ENCODE measurements at places on chromosomes 1 and 21.
A peak's percentile ranks its signal among the peaks of the same experiment; 100 is the strongest.

- DNase-seq = no peak
Measured at GRCh38 chr1:226091461-226091860, 28.9 kb downstream of the H3-3A start.

DNA sequence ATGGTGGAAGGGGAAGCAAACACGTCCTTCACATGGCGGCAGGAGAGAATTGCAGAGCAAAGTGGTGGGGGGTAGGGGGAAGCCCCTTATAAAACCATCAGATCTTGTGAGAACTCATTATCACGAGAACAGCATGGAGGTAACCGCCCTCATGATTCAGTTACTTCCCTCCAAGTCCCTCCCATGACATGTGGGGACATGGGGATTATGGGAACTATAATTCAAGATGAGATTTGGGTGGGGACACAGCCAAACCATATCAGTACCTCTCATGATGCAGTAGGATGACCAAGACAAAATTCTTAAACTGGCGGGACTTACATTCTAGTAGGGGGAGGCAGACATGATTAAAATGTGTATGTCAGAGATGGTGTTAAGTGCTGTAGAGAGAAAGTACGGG is 38.8 kb downstream of the WNT4 start:
- no peak for DNase-seq

GRCh38 chr1:190273161-190273560 is 204.5 kb downstream of the BRINP3 start:
- DNase-seq = no peak

- DNase-seq = no peak
Measured at GRCh38 chr1:11746092-11746491, 10.2 kb downstream of the AGTRAP start.

DNA sequence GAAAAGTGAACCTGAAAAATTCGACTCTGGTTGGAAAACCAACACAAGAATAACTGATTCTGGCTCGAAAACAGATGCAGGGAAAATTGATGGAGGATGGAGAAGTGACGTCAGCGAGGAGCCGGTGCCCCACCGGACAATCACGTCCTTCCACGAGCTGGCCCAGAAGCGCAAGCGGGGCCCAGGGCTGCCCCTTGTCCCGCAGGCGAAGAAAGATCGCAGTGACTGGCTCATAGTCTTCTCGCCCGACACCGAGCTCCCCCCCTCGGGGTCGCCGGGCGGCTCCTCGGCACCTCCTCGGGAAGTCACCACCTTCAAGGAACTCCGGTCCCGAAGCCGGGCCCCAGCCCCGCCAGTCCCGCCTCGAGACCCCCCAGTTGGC is 1.9 kb downstream of the RUSC1 start:
- no peak for DNase-seq

- no peak for DNase-seq
Measured at GRCh38 chr1:199089393-199090122, 450.7 kb downstream of the PTPRC start.

DNA sequence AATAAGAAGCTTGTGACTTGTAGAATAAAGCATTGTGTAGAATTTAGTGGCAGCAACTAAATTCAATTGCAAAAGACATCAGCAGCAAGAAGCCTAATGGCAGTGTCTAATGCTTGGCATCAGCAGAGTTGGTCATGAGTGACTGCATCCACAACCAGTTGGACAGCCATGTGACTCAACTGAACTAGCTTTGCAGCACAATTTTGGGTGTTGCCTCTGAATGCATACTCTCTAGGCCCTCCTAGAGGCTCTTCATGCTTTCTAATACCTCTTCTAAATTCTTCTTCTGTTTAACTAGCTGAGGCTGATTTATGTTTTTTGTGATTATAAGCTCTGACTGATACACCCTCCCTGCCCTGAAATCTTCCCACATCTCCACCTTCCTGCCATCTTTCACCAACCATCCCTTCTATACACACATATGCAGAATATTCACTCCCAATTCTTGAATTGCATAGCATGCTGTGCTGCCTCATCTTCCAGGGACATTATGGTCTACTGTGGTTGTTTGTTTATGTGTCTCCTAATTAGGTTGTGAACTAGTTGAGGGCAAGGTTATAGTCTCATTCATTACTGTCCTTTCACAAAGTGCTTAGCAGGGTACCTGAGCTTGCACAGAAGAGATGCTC is 266.7 kb upstream of the GJB5 start:
- DNase-seq = no peak

DNA sequence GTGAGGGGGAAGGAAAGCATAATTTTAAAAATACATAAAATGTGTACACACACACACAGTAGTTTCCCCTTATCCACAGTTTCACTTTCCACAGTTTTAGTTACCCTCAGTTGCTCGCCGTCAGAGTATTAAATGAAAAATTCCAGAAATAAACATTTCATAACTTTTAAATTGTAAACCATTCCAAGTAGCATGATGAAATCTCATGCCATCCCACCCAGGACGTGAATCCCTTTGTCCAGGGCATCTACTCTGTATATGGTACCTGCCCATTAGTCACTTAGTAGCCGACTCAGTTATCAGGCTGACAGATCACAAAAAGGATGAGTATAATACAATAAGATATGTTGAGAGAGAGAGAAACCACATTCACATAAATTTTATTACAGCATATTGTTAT is 36.2 kb downstream of the EPS15 start:
- DNase-seq = no peak

- DNase-seq = no peak
Measured at GRCh38 chr21:35102488-35103371, 53.6 kb upstream of the RUNX1 start.

DNA sequence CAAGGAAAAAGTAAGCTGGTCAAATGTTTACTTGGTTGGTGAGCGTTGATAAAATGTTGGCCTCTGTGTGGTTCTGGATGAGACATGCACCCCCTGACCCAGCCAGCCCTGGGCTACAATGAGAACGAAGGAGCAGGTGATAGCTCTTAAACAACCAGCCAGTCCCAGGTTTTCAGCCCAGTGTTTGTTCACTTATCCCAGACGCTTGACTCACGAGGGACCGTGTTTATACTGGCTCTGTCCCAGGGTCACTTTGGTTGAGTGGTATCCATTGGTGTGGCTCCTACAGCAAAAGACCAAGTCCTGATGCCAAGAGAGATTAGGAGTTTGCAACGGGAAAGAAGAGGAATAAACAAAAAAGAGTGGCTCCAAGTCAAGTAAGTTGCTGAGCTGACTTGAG is 86.9 kb downstream of the KCNJ15 start:
- DNase-seq = no peak

DNA sequence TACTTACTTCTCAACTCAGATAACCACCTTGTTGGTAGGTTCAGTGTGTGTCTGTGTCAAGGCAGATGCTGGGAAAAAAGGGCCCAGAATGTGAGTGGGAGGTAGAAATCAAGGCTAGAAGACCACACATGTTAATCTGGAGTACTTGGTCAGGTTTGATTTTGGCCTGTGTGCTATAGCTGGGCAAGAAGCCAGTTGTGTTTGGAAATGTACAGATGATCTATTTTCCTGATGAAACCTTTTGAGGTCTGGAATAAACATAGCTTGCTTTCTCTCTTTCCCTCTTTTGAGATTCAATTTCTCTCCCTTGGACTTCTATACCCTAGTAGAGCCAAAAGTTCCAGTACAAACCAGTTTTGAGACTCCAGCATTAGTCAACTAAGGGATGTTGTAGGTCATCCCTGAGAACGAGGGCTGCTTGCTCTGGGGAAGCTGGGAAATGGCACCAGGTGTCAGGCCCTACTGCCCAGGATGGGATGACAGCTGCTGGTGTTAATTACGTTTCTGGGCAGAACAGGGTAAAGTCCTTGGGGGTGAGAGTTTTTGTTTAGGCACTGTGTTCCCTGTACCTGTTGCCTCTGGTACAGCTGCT is 15.8 kb downstream of the MAPKAPK2 start:
- DNase-seq = no peak

DNA sequence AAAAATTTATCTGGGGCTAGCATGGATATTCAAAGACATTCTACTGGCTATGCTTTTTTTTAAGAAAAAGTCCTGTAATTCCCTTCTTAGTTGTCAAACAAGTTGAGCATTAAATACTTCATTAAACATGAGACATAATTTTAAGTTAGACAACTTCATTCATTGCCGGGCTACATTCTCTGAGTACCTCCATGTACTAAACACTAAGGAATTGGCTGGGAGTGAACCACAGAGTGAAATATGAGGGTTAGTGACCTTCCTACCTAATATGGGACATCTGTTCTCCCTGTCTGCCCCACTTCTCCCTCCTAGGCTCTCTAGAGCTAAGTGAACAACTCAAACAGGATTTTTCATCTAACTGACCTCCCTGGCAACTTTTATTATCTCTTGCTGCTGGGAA is 370.4 kb downstream of the VAV3 start:
- DNase-seq = no peak

GRCh38 chr1:99681583-99681982 is 35.7 kb downstream of the PALMD start:
- DNase-seq = no peak

DNA sequence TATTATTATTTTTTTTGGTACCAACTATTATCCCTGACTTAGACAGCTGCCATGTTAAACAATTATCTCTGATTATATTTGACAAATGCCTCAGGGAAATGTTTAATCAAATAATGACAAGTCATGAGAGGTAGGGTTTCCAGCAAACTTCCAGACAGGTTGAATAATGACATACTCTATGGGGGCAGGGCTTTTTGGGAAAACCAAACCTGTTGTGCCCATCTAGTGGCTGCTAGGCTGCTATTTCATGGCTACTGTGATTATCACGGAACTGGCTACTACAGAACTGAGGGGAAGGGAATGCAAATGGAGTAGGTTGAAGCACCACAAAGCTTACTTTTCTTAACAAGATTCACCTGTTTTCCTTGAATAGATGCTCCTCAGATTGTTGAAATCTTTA is 77.6 kb downstream of the DUSP10 start:
- no peak for DNase-seq

DNA sequence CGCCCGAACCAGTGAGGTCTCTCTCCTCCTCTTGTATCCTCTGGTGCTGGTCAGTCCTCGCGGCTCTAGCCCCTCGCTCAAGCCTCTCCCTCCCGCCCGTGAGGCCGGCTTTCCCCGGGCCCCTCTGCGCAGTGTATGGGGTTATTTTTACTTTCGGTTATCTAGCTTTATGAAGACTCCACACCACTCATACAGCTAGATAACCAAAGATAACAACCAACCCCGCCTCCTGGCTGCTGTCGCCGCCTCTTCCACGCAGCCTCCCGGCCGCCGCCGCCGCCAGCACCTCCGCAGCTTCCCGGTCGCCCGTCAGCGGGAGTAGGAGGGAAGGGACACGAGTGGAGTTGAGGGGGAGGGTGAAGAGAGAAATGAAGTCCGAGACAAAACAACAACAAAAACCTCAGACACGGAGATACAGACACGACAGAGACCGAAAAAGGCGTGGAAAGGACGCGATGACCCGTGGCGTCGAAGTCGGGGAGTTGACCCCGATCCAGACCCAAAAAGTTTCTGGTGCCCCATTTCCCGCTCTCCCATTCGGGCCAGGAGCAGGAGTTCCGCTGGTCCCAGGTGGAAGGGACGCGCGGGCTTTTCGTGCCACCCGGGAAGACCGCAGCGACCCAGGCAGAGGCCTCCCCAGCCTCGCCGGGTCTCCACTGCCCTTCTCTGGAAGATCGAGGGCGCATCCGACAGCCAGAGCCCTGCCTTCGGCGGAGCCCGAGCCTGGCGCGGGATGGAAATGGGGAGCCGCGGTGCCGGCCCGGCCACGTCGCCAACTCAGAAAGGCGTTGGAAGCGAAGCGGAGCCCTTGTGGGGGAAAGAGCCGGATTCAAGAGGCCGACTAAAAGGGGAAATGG is 51.4 kb downstream of the RHBG start:
- DNase-seq = no peak

GRCh38 chr1:26278303-26278702 is 1.6 kb upstream of the SH3BGRL3 start:
- DNase-seq = peak; percentile 64

GRCh38 chr21:43712268-43712942 is 6.5 kb upstream of the PDXK start:
- no peak for DNase-seq

- no peak for DNase-seq
Measured at GRCh38 chr1:184788970-184789369, 34.3 kb upstream of the EDEM3 start.

DNA sequence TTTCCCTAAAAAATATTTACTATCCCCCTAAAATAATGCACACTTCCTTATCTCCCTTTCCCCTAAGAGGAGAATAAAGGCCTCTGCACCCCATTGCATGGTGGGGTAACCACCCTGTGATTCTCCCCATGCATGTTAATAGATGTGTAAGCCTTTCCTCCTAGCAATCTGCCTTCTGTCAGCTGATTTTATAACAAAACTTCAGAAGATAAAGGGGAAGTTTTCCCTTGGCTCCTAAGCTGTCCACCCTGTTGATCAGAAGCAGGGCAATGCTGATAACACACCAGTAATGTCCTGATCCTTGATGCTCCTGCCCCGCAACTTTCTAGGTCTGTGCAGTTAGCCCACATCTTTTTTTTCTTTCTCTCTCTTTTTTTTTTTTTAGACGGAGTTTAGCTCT is 11.4 kb upstream of the RNF187 start:
- no peak for DNase-seq

DNA sequence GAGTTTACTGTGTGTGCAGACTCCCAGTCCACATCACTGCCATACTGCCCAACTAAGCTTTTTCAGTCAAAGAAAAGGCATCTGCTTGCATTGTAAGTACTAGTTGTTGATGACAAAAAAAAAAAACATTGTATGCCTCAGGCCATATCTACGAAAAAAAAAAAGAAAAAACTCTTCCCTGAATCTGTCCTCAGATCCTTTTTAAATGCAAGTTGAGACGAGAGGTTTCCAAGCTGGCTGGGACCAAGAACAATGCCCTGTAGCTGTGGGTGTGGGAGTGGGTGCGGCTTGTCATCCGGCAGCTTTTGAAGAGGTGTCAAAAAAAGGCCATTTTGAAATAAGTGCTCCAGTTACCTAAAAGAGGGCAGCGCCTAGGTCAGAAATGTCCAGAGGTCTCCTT is 29.2 kb upstream of the HHAT start:
- DNase-seq = no peak

GRCh38 chr1:85656948-85657347 is 51.3 kb downstream of the ZNHIT6 start:
- DNase-seq = no peak

DNA sequence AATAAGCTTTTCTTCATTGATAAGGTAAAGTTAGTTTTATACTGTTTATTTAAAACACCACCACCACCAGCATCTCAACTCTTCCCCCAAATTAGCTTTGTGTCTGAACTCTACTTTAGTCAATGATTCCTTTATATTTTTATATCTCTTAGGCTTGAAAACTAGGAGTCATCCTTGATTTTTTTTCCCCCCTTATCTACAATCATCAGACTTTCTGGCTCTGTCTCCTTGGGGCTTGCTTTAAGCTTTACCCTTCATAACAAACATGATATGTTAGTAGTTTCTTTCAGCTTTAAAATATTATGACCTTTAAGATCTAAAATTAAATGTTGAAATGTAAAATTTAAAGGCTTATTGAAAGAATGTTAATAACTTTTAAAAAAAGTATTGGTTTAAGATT is 28.3 kb downstream of the HS2ST1 start:
- DNase-seq = no peak

DNA sequence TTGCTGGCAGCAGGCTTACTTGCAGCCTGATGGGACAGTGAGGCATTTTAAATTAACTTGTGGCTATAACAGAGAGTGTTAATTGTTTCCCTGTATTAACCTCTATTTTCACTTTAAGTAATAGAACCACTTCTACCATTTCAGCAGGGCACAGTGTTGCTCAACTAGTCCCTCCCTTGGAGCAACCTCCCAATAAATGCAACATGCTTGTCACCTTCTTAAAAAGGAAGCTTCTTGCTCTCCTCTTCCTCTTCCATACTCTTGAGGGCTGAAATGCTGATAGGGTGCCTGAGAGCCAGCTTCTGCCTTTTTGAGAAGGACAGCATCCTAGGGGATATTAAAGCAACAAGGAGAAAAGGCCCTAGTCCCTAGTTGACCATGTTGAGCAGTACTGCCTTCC is 52.1 kb downstream of the C4BPA start:
- DNase-seq = no peak
